ENCODE measurements at places on chromosomes 13 and 19. TPM values are rescaled to one million over a fixed set of nuclear protein-coding genes. Genes with fewer than 3 reads are reported as not detected.

The PRKD2 gene
- 39.4 TPM for total RNA-seq

The ZNF180 gene
- 9.7 TPM for total RNA-seq

The ABCA7 gene
- 5.9 TPM for total RNA-seq

The COL4A1 gene
- 350 TPM for total RNA-seq

The CEACAM1 gene
- total RNA-seq = 0.46 TPM

The B3GNT3 gene
- total RNA-seq = not detected

The IRF2BP1 gene
- total RNA-seq = 23.1 TPM

The KIR3DL1 gene
- total RNA-seq = not detected

GRCh38 chr13:73480779-73481559, 422.2 kb downstream of the KLF5 start:
- DNase-seq = no peak

GRCh38 chr19:17938092-17938845, 5.5 kb downstream of the CCDC124 start:
- DNase-seq = peak; percentile 19

DNA sequence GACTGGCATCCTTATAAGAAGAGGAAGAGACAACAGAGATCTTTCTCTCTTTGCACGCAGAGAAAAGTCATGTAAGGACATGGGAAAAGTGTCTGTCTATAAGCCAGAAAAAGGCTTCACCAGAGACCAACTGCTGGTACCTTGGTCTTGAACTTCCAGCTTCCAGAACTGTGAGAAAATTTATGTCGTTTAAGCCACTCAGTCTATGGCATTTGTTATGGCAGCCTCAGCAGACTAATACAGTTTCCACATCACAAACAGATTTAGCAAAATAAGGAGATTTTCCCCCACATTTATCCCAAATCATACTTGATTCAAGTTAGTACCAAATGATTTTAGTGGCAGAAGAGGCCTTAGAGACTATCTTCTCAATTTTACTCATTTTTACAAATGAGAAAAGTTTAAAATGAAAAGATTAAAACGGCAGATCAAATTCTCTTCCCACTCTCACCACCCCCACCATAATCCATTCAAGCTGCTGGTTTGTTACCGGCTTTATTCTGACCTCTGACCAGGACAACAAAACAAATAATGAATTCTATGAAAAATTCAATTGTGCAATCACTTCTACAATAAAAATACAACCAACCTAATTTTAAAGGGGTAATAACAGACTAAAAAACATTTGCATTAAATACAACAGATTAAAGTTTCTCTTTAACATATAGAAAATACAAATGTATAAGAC, 316.3 kb downstream of the TBC1D4 start:
- DNase-seq = no peak

- no peak for DNase-seq
Measured at GRCh38 chr13:113905018-113905417, 41.1 kb upstream of the GAS6 start.

DNA sequence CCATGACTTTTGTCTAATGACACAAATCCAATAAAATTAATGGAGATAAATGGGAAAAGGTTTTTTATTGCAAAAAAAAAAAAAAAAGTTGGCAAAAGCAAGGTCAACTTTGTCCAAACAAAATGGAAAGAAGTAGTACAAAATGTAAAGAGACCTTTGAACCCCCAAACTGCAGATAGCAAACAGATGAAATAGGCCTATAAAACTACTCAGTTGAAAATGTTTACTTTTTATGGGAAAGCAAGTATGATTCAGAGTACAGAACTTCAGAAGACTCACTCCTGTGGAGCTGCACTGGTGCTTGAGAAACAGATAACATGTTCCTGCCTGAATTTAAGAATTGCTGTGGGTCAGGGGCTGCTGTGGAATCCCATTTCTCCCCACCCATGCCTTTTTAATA, 9.8 kb upstream of the ZNF177 start:
- no peak for DNase-seq

- DNase-seq = no peak
Measured at GRCh38 chr13:113183450-113184129, 24.9 kb downstream of the PCID2 start.

DNA sequence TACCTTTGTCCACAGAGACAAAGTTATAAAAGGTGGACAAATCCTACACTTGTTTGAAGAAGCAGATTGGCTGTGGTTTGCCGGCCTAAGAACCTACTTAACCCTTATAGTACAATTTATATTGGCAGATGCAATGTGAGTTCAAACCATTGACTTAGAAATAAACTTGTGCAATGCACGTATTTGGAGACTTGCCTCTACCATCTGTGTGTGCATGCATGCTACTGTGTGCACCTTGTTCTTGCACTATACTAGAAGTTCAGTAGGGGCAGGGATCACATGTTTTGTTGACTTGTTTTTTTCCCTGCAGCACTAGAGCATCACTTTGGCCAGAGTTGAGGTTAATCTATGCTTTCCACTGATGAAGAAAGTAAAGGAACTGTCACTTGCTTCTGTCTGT, 163.1 kb upstream of the SERP2 start:
- no peak for DNase-seq

- no peak for DNase-seq
Measured at GRCh38 chr13:79352107-79352506, 53.9 kb downstream of the RBM26 start.

DNA sequence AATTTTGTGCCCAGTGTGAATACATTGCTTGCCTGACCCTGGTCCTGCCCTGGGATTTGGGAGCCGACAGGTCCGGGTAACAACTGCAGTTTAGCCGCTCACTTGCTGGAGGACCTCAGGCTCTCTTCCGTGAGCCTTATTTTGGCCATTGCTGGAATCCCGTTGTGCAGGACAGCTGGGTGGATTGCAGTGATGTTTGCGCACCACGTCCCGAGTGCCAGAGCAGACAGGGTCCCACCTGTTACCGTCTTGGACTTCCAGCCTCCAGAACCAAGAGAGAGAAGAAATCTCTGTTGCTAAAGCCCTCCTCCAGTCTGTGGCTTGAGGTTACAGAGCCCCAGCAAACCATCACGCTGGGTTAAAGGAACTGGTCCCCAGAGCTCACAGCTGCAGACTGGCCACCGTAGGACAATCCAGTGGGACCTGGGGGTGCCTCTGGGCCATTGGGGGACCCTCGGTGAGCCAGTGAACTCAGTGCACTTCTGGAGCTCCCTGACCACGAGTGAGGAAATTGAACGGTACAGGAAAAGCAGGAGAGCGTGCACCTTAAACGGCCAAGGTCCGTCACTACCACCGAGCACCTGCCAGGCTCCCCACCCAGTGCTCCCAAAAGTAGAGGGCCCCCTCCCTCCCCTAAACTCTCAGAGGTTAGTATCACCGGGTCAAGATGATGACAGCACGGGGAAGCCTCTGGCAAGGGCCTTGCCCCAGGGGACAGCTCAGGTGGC, 92.9 kb downstream of the GNG7 start:
- DNase-seq = no peak

DNA sequence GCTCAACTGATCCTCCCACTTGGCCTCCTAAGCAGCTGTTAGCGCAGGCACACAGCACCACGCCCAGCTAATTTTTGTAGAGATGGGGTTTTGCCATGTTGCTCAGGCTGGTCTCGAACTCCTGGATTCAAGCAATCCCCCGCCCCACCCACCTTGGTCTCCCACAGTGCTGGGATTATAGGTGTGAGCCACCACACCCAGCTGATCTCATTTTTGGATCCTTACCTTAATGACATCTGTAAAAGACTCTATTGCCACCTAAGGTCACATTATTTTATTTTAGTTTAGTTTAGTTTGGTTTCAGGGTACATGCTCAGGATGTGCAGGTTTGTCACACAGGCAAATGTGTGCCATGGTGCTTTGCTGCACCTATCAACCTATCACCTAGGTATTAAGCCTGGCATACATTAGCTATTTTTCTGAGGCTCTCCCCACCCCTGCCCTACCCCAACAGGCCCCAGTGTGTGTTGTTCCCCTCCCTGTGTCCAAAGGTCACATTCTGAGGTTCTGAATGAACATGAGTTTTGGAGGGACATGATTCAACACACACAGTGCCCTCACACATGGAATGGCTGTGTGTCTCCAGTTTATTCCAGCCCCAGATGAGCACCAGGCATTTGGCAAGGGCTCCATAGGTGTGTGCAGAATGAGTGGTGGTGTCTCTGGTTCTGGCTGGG, 1.3 kb downstream of the OR10H5 start:
- DNase-seq = no peak

- DNase-seq = no peak
Measured at GRCh38 chr13:75685239-75685697, 49.1 kb downstream of the LMO7 start.

- DNase-seq = no peak
Measured at GRCh38 chr13:102877303-102877702, 31.5 kb downstream of the ERCC5 start.

DNA sequence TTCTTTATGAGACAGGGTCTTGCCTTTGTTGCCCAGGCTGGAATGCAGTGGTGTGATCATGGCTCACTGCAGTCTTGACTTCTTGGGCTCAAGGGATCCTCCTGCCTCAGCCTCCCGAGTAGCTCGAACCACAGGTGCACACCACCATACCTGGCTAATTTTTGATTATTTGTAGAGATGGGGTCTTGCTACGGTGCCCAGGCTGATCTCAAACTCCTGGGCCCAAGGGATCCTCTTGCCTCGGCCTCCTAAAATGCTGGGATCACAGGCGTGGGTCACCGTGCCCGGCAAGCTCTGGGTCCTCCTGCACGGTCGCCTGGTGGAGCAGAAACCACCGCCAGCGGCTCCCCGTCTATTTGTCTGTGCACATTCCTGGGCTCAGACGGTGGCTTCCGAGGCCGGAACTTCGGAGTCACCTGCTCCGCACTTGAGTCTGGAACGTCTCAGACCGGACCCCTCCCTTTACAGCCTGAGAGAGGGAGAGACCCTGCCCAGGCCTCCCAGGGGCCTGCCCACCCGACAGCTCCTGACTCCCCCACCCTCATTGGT, 22.2 kb downstream of the EFNA2 start:
- no peak for DNase-seq

DNA sequence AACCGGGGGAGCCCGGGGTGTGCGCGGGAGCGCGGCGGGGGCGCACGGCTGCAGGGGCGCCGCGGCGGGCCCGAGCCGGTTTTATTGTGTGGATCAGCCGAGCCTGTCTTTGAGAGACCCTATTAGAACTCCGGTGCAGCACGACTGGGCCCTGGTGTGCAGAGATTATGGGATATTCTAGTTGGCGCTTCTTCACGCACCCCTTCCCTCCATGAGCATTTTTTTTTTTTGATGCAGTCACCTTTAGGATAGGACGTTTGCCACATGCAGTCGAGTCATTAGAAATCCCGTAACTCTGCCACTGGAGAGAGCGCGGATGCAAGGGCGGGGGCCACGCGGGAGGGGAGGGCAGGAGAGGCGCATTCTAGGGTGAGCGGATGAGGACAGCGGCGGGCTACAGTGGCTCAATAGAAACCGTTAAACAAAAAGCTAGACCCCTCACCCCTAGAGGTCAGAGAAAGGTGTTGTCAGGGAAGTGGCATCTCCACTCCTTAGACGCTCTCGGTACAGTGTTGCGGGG, 3.7 kb downstream of the FGF9 start:
- DNase-seq = no peak

- DNase-seq = no peak
Measured at GRCh38 chr19:15438124-15438496, 11.6 kb downstream of the WIZ start.

DNA sequence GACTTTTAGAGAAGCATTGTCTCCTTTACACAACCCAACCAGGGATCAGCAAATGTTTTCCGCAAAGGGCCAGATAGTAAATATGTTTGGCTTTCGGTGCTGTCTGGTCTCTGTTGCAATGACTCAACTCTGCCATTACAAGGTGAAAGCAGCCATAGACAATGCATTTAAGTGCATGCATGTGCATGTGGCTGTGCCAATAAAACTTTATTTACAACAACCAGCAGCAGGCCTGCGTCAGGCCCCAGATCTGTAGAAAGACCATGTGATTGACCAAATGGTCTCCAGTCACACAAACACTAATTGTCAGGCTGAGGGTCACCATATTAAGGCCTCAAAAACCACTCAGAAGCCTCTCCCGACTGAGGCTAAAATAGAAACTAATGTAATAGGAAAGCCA, 8.1 kb downstream of the RAB20 start:
- DNase-seq = no peak

- DNase-seq = no peak
Measured at GRCh38 chr19:33535226-33535625, 13.6 kb upstream of the PEPD start.

GRCh38 chr13:99218545-99218944, 17.9 kb downstream of the UBAC2 start:
- DNase-seq = no peak

DNA sequence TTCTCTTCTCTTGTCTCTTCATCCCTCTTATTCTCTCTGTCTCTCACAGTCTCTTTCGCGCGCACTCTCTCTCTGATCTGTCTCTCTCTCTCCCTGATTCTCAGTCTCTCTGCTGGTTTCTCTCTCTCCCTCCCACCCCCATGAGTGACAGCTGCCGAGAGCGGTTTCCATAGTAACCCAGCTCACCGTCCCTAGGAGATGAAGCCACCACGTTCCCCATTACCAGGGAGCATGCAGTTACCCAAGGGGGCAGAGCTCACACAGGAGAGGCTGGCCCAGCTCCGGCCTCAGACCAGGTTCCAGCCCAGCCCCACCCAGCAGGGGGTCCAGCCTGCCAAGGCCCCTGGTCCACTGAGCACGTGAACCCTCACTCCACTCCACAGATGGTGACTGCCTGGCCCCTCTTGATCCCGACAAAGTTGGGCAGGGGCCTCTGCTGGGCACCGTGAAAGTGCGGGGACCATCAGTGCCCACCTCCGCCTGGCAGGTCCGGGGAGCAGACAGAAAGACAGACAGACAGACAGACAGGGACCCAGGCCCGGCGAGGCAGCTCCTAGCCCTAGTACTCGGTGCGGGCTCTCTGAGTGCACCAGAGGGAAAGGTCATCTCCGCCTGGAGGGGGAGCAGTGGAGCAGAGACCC, 50.6 kb downstream of the CELF5 start:
- no peak for DNase-seq

- DNase-seq = no peak
Measured at GRCh38 chr19:40262422-40262821, 22.7 kb downstream of the AKT2 start.

DNA sequence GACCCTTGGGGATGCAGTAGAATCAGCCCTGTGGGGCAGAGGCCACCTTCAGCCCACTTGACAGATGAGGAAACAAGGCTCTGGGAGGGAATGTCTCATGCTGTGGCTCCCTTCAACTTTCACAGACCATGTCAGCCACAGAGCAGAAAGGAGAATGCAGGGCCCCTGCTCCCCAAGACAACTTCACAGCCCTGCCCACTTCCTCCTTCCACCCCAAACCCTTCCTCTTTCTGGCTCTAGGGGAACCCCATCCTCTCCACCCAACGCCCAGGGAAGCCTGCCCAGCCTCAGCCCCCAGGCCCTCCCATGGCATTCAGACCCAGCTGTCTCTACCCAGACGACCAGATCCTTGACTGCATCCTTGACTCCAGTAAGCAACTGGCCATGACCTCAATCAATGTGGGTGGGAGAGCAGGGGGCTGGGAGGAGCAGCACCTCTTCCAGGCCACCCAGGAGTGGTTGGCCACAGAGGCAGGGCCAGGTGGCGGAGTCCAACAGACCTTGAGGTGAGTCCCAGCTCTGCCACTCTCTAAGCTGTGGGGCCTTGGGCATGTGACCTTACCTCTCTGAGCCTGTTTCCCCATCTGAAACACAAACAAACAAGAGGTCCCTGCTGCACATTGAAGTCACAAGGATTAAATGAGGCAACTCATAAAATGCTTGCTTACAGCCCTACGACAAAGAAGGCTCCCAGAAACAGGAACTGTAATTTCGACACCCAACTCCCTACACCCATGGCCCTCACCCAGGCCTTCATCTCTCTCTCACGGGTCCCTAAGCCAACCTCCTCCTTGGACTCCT, 15.8 kb downstream of the DEDD2 start:
- no peak for DNase-seq

GRCh38 chr13:111539791-111540446, 219.5 kb downstream of the TEX29 start:
- DNase-seq = no peak

Data from pulmonary artery endothelial cell (primary cell).